ENCODE measurements at places on chromosomes 16 and 17. TPM values are rescaled to one million over a fixed set of nuclear protein-coding genes. Genes with fewer than 3 reads are reported as not detected.
A peak's percentile ranks its signal among the peaks of the same experiment; 100 is the strongest.

The TP53TG3 gene
- not detected for polyA plus RNA-seq

The CES1 gene
- polyA plus RNA-seq: 1.8 TPM

GRCh38 chr16:11188801-11189740, 66.9 kb downstream of the SOCS1 start:
- no peak for DNase-seq

GRCh38 chr17:43517615-43518386, 28.3 kb downstream of the ETV4 start:
- DNase-seq: no peak

DNA sequence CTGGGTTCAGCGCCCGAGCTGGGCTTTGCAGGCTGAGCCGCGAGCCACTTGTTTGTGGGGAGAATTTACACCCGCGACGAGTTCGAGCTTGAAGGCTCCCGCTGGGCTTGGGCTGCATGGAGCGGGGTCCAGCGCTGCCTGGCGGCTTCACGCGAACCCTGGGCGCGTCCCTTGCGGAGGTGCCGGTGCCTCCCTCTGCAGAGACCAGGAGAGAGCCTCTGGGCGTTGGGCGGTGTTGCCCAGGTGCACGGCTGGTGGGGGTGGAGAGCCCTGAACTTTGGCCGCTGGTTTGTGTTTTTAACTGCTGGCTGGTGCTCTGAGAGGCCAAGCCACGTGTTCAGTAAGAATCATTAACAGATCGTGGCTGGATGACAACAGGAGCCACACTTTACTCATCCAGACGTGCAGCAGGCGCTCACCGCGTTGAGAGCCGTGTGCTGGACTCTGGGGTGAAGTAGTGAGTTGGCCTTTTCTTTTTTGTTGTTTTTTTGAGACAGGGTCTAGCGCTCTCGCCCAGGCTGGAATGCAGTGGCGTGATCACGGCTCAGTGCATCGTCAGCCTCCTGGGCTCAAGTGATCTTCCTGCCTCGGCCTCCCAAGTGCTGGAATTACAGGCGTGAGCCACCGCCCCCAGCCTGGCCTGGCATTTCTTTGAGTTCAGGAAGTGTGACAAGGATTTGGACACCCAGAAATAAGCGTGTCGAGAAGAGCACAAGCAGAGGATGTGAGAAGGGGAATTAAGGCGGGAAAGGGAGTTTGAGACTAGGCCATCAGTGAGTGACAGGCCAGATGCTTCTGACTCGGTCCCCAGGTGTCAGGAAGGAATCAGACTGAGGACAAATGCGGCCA, 827 bp downstream of the CDK10 start:
- peak; percentile 47 for DNase-seq

GRCh38 chr17:45688820-45689219, 95.3 kb upstream of the CRHR1 start:
- no peak for DNase-seq

DNA sequence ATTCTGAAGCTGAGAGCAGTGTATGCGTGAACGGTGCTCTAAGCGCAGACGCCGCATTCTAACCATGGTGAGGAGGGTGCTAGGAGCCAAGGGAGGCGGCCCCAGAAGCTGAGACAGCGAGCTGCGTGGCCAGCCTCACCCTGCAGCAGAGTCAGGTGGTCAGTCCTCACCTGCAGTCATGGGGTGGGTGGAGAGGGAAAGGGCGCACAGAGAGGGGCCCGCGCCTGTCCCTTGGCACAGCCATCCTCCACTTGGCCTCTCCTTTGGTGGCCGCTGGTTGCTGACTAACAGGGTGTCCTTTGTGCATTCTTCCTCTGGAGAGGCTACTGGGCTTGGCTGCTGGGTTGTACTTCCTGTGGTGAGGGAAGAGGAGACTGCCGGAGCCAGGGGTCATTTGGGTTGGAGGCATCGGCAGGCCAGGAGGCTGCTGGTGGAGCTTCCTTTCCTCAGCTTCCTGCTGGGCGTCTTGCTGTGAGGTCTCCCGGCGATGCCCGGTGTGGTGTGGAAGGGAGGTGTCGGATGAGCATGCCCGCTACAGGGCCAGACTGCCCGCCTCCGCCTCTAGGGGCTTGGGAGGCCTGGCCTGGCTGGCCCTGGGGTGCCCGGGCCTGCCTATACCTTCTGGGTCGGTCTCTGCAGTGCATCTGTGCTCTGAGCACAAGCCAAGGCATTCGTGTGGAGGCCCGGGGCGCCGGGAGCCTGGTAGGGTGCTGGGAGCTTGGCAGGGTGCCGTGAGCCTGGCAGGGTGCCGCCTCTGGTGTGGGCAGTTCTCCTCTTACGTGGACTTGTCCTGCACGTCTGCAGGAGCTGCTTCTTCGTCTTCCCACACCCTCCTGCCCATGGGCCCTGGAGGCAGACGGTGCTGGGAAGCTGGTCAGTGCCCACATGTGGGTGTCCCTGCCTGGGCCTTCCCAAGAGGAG, 17.4 kb downstream of the RNF213 start:
- no peak for DNase-seq

All from left kidney (tissue), 8 donors.